A673 (cell line): ENCODE measurements at places on chromosomes 11 and 22. TPM values are rescaled to one million over a fixed set of nuclear protein-coding genes. Genes with fewer than 3 reads are reported as not detected.

Gene OR51B4
- total RNA-seq, result not detected in 2 replicates

Gene GAS2
- total RNA-seq, result 1.8 and 3.0 TPM in 2 replicates

Gene KCNQ1
- not detected in 2 replicates for total RNA-seq

Gene TTC36
- 0.39 and 1.1 TPM in 2 replicates for total RNA-seq

GRCh38 chr11:120581313-120581712, 69.8 kb downstream of the GRIK4 start:
- H3K36me3 ChIP-seq, result no peaks in the 10 kb centered on the region
- no peak overlapping the region for H3K27ac ChIP-seq
- peaks cover 15% of the 10 kb centered on the region for H3K27me3 ChIP-seq
- DNase-seq, result no peak

- H3K4me1 ChIP-seq, result peaks cover 14% of the 10 kb centered on the region
- no peak for DNase-seq
- no peak overlapping the region for H3K4me3 ChIP-seq
- H3K27me3 ChIP-seq, result no peaks in the 10 kb centered on the region
- H3K27ac ChIP-seq, result no peak overlapping the region
- peaks cover 3% of the 10 kb centered on the region for H3K36me3 ChIP-seq
These were observed 11.6 kb downstream of the DGCR2 start for GRCh38 chr22:19110646-19111045.

- DNase-seq, result no peak
- no peak overlapping the region for H3K27ac ChIP-seq
- H3K4me1 ChIP-seq, result no peaks in the 10 kb centered on the region
- no peak overlapping the region for H3K4me3 ChIP-seq
- H3K36me3 ChIP-seq, result no peaks in the 10 kb centered on the region
- H3K27me3 ChIP-seq, result no peaks in the 10 kb centered on the region
These were observed 103.5 kb downstream of the USP35 start for GRCh38 chr11:78292109-78292803.

GRCh38 chr11:68020575-68020974, 9.9 kb upstream of the NDUFS8 start:
- no peak for DNase-seq
- H3K36me3 ChIP-seq, result no peaks in the 10 kb centered on the region
- H3K27ac ChIP-seq, result no peak overlapping the region
- no peak overlapping the region for H3K4me3 ChIP-seq

GRCh38 chr11:111320728-111321568, 22.6 kb downstream of the POU2AF3 start:
- no peak overlapping the region for H3K4me3 ChIP-seq
- H3K4me1 ChIP-seq, result no peaks in the 10 kb centered on the region
- no peaks in the 10 kb centered on the region for H3K27me3 ChIP-seq

DNA sequence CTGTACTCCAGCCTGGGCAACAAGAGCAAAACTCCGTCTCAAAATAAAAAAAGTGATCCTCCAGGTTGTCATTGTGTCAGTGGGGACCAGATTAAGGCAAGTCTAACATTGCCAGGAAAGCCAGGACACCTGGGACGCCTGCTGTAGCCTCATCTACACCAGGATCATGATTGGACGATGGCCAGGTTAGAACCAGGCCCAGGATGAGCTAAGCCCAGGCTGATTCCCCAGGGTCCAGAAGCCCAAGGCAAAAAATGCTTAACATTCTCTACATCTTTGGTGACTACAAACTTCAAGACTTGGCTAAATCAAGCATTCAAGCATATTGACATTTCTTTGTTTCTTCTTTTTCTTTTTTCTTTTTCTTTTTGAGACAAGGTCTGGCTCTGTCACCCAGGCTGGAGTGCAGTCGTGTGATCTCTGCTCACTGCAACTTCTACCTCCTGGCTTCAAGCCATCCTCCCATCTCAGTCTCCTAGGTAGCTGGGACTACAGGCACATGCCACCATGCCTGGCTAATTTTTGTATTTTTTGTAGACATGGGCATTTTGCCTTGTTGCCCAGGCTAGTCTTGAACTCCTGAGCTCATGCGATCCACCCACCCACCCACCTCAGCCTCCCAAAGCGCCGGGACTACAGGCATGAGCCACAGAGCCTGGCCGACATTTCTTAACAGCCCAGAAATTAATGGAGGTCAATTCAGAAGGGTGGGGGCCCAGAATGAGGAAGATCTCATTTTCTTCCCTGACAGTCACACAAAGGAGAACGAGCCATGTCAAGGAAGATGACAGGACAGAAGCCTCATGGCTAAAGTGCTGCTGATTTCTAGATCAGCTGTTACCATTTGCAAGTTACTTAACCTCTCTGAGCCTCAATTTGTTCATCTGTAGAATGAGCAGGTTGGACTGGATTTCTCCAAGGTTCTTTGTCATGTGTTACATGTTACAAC, 12.5 kb upstream of the PTPRJ start:
- no peaks in the 10 kb centered on the region for H3K27me3 ChIP-seq
- no peaks in the 10 kb centered on the region for H3K4me1 ChIP-seq
- DNase-seq, result no peak
- no peak overlapping the region for H3K27ac ChIP-seq
- no peak overlapping the region for H3K4me3 ChIP-seq

DNA sequence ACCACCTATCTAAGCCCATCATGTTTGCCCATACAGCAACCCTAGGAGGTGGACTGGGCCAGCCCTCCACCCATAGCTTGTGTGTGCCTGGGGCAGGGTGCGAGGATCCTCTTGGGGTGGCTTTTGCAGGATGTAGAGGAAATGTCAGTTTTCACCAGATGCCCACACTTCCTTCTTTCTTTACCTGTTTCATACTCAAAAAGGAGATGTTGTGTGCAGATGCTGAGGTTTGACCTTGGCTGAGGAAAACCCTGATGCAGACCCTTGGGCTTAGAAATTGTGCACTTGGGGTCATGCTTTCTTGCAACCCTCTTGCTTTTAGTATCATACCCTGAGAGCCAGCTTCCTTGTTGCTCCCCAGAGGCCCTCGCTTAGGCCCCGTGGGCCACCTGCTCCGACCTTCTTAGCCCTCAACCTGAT, 2.2 kb downstream of the HTR3A start:
- peaks cover 9% of the 10 kb centered on the region for H3K4me1 ChIP-seq
- no peak overlapping the region for H3K4me3 ChIP-seq
- no peak overlapping the region for H3K27ac ChIP-seq

- no peak overlapping the region for H3K27ac ChIP-seq
- H3K27me3 ChIP-seq, result no peaks in the 10 kb centered on the region
- no peaks in the 10 kb centered on the region for H3K36me3 ChIP-seq
- H3K4me3 ChIP-seq, result no peak overlapping the region
- peak; percentile 75 for DNase-seq
These were observed 125.0 kb upstream of the ARHGAP42 start for GRCh38 chr11:100562128-100562527.

DNA sequence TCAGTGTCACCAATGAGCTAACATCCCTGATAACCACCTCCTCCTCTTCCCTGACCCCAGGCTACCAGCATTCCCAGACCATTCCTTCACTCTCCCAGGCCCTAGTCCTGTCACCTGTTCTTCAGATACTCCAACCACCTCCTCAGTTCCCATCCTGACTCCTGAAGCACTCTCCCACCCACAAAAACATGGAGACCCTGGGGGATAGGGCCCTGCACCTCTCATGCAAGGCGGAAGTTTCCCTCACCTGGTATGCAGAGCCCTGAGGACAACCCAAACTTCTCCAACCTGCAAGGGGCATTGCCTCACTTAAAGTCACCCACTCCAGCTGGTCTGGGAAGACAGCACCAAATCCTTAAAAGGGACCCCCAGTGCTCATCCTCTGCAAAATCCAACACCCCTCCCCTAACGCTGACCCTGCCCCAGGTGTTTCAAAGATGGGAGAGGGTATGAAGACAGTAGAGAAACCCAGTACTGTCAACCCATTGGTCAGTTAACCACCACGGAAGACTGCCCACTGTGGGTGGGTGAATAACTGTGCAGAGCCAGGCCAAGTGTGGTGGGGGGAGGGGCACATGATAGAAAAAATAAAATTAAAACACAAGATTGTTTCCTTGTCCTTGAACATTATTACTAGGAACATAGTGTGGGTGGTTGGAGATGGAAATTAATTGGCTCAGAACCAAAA, 1.4 kb downstream of the TNKS1BP1 start:
- peak overlapping the region; percentile 74 for H3K4me3 ChIP-seq
- no peak for DNase-seq
- H3K36me3 ChIP-seq, result peaks cover 53% of the 10 kb centered on the region
- H3K27ac ChIP-seq, result peak overlapping the region; percentile 85
- H3K27me3 ChIP-seq, result no peaks in the 10 kb centered on the region

DNA sequence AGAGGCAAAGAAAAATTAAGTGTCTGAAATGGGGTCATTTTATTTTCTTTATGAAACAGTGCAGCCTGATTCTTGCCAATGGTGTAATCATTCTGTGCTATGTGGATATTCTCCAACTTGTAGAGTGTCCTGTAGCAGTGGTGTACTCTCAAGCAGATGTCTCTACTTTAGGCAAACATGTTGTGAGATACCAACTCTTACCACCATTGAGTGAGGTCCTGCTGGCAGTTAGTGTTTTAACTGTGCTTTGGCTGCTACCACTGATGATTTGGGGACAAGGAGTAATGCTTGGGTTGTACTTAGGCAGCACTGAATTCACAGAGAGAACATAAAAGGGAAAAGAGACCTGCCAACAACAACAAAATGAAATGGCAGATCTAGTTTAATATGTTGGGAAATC, 122.5 kb downstream of the APIP start:
- H3K27ac ChIP-seq, result no peak overlapping the region
- no peaks in the 10 kb centered on the region for H3K4me1 ChIP-seq
- H3K27me3 ChIP-seq, result no peaks in the 10 kb centered on the region
- no peaks in the 10 kb centered on the region for H3K36me3 ChIP-seq

DNA sequence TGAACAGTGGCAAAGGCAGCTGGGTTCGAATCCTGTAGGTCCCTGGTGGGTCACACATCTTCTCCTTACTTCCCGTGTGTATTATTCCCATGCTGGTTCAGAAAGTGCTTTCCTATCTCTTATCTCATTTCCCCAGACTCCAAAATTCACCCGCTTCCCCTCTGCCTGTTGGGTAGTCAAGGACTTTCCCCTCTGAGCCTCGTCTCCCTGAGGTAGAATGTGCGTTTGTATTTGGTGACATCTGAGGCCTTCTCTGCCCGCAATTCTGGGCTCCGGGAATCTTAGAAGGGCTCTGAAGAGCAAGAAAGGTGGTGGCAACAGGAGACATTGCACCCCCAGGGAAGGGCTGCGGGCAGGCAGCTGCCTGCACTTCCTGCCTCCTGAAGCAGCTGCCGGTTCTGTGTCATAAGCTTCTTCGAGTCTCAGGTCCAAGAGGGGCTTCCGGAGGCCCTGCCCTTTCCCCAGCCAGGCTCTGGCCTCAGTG, 5.9 kb downstream of the LRRC32 start:
- no peak overlapping the region for H3K4me3 ChIP-seq
- no peaks in the 10 kb centered on the region for H3K4me1 ChIP-seq
- DNase-seq, result no peak

DNA sequence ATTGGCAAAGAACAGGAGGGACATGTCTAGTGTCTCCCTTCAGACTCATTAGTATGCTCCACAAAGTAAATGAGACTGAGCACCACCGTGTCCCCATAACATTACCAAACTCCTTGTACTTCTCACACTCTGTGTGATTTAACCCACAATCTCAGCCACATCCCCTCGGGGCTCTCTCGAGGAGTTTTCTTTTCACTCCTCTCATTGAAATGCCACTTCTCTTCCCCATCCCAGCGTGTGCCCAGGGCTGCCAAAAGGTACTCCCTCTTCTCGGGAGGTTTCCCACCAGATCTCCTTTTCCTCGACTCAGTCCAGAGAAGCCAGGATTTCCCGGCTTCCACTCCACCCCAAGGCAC, 1.1 kb downstream of the RBFOX2 start:
- H3K4me3 ChIP-seq, result peak overlapping the region; percentile 89
- peaks cover 6% of the 10 kb centered on the region for H3K36me3 ChIP-seq
- peak overlapping the region; percentile 84 for H3K27ac ChIP-seq
- peaks cover 27% of the 10 kb centered on the region for H3K4me1 ChIP-seq
- DNase-seq, result peak; percentile 43

DNA sequence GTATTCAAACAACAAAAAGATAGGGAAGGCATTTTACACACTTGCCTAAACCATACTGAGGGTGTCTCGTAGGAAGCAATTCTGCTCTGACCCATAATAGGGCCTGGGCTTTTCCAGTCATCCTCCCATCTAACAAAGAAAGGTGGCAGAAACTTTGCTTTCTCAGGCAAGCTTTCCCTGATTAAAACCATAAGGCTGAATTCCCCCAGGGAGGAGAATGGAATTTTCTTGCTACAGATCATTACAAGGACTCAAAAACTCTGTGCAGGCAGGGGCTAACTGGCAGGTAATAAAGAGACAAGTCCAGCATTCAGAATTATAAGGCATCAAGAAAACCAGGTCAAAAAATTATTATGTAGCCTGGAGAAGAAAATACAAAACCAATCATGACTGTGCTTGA, 90.4 kb downstream of the RBFOX2 start:
- no peaks in the 10 kb centered on the region for H3K27me3 ChIP-seq
- H3K27ac ChIP-seq, result no peak overlapping the region
- H3K36me3 ChIP-seq, result no peaks in the 10 kb centered on the region
- H3K4me3 ChIP-seq, result no peak overlapping the region
- peaks cover 19% of the 10 kb centered on the region for H3K4me1 ChIP-seq

- H3K4me3 ChIP-seq, result no peak overlapping the region
- DNase-seq, result no peak
- H3K27me3 ChIP-seq, result peaks cover 8% of the 10 kb centered on the region
- no peak overlapping the region for H3K27ac ChIP-seq
- H3K36me3 ChIP-seq, result no peaks in the 10 kb centered on the region
These were observed 38.7 kb upstream of the FAR1 start for GRCh38 chr11:13629779-13630178.

GRCh38 chr11:37963440-37963839, 1365.4 kb upstream of the RAG2 start:
- DNase-seq, result no peak
- H3K36me3 ChIP-seq, result no peaks in the 10 kb centered on the region

GRCh38 chr11:72741849-72742512, 10.2 kb downstream of the ARAP1 start:
- H3K27ac ChIP-seq, result no peak overlapping the region
- H3K4me1 ChIP-seq, result peaks cover 2% of the 10 kb centered on the region
- no peak for DNase-seq
- no peaks in the 10 kb centered on the region for H3K27me3 ChIP-seq
- H3K4me3 ChIP-seq, result no peak overlapping the region
- no peaks in the 10 kb centered on the region for H3K36me3 ChIP-seq

DNA sequence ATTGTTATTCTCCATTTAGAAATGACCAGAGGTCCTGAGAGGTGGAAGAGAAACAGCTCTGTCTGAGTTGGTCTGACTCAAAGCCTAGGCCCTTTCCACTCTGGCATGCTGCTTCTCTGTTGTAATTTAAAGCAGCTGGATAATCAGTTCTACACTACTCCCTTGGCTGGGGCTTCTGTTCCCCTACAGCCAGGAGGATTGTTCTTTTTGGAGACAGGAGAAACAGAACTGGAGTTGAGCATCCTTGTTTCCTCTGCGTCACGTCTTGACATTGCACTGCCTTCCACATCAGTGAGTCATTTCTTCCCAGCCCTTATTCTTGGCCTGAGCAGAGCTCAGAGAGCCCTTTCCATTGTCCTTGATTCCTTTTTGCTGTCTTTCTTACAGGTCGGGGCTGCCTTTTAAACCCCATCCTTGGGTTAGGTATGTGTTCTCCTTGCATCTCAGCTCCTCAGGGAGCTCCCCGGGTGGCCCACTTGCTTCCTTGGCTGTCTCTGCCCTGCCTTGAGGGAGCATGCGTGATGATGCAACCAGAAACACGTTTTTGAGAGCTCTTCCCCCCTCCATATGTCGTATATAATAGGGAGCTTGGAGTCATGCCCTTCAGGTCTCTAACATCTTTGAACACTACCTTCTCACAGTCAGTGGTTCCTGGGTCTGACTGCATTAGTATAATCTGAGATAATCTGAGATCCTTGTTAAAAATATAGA, 35.7 kb downstream of the CYB5R2 start:
- DNase-seq, result no peak
- no peaks in the 10 kb centered on the region for H3K27me3 ChIP-seq
- H3K27ac ChIP-seq, result no peak overlapping the region
- no peaks in the 10 kb centered on the region for H3K36me3 ChIP-seq
- H3K4me3 ChIP-seq, result no peak overlapping the region
